ENCODE measurements at places on chromosomes 16 and 17. TPM values are rescaled to one million over a fixed set of nuclear protein-coding genes. Genes with fewer than 3 reads are reported as not detected.

The SMIM5 gene
- not detected for total RNA-seq

The PLA2G10 gene
- total RNA-seq: not detected

The BCKDK gene
- 71.9 TPM for total RNA-seq

The CCL4 gene
- not detected for total RNA-seq

The CDH16 gene
- total RNA-seq: not detected

The WIPF2 gene
- total RNA-seq: 11.2 TPM

The PPL gene
- total RNA-seq: 0.64 TPM

The OR1F1 gene
- 1.9 TPM for total RNA-seq

The MEIOC gene
- not detected for total RNA-seq

The PRR35 gene
- total RNA-seq: not detected

The CHST4 gene
- total RNA-seq: not detected
